ENCODE measurements at places on chromosomes 13 and 19.

DNA sequence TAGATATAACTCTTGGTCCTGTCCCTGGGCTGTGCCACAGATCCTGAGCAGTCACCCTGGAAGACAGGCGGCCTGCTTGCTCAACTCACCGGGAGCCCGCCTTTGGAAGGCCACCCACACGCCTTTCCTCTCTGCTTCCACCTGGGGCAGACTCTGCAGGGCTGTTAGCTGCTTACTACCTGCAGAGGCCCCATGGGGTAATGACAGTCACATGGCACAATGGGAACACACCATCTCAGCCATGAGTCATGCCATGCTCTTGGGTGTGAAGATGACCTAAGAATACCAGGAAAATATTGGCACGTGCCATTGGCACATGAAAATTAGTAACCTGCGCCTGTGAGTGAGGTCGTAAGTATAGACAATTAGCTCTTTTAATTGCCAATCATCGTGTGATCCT is 108.6 kb downstream of the COL4A2 start:
- DNase-seq, result no peak

DNA sequence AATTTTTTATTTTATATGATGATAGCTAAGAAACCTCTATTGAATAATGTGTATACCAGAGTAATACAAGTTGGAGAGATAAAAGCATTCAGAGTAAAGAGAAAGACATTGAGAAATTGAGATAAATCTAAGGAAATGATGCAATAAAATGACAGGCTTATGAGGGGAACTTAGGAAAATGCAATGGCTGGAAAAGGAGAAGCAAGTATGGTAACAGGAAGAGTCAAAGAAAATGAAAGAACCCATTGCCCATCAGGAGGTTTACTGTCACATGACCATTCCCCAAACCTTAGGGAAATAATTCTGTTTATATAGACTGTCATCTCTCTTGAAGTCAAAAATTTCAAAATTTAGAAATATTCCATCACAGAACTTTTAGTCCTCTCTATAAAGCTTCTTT is 808.0 kb upstream of the PRR20A start:
- no peak for DNase-seq

DNA sequence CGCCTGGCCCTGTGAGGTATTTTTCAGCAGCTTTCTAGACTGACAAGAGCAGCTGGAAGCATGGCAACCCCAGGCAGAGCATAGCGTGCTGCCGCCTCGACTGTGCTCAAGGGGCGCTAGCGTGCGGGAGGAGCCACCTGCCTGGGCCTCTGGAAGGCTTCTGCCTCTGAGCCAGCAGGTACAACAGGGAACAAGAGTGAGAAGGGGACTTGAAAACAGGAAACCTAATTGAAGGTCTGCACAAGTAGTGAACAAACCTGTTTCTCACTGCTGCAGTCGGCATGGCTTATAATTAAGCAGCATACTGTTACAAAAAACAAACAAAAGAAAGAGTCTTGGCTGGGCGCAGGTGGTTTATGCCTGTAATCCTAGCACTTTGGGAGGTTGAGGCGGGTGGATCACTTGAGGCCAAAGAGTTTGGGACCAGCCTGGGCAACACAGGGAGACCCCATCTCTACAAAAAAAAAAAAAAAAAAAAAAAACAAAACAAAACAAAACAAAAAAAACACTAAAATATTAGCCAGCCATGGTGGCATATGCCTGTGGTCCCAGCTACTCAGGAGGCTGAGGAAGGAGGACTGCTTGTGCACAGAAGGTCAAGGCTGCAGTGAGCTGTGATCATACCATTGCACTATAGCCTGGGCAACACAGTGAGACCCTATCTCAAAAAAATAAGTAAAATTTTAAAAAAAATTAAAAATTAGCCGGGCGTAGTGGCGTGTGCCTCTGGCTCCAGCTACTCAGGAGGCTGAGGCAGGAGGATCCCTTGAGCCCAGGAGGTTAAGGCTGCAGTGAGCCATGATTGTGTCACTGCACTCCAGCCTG is 12.6 kb upstream of the GARRE1 start:
- no peak for DNase-seq

DNA sequence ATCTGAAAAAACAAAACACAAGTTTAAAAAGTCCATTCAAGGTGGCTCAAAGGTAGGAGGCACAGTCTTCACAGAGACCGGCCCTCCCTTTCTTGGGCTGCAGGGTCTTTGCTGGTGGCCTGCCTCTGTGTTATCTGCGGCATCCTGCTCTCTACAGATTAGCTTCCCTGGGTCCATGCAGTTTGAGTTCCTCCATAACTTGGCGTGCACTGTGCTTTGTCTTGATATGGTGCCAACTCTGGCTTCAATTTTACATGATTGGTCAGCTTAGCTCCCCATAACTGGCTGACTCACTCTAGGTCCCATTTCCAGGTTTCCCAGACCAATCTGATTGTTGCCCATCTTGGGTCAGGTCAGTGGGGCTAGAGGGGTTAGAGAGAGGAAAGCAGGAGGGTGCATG is 41.8 kb downstream of the TPT1 start:
- no peak for DNase-seq

GRCh38 chr13:28864544-28864943 is 44.4 kb downstream of the MTUS2 start:
- DNase-seq, result no peak

DNA sequence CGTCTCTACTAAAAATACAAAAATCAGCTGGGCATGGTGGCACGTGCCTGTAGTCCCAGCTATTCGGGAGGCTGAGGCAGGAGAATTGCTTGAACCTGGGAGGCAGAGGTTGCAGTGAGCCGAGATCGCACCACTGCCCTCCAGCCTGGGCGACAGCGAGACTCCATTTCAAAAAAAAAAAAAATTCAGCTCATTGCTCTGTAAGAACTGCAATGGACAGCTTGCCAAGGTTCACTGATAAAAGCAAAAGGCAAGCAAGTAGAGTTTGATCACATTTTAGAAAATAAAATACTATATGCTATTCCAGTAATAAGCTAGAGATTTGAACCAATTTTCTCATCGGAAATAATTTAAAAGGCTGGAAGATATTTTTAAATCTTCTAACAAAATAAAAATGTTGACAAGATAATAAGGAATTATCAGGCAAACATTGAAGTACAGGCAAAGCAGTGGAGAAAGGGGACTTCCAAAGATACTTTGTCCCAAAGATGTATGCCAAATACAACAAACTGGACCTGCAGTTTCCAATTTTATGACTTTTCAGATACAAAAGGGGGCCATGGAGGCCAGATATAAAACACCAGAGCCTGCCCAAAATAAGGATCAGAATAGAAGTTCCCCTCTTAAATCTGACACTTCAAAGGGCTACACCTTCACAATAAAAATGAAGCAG is 29.6 kb downstream of the SLC6A16 start:
- no peak for DNase-seq

DNA sequence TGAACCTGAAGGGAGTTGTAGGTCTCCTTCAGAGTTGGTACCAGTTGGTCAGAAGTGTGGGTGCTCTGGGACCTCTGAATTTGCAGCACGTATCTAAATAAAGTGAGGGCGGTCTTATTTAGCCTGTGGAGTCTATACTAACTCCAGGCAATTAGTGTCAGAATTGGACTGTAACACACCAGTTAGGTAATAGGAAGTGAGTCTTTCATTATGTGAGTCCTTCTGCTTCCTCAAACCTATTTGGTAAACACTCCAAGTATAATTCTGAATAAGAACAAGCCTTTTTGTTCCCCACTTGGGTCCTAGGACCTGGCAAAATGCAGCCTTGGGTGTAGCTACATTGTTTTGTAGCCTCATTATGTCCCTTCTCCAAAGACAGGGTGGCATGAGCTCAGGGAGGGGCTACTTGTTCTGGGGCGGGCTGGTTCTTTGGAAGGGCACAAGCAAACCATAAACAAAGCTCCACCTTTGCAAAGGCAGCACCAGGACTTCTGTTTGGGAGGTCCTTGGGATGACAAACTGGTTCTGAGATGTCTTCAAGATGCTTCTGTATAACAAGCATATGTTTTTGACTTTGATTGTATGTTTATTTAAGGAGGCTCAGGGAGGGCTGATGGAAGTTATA is 418.0 kb downstream of the ZNF536 start:
- DNase-seq, result no peak

GRCh38 chr13:97342136-97342535 is 91.8 kb upstream of the RAP2A start:
- DNase-seq, result no peak

GRCh38 chr13:39928261-39928660 is 272.8 kb downstream of the COG6 start:
- no peak for DNase-seq

GRCh38 chr13:77555246-77555645 is 19.7 kb downstream of the SCEL start:
- DNase-seq, result no peak

- no peak for DNase-seq
Measured at GRCh38 chr13:100818711-100819110, 144.1 kb upstream of the TMTC4 start.

GRCh38 chr13:45295536-45295935 is 45.4 kb downstream of the TPT1 start:
- DNase-seq, result no peak

DNA sequence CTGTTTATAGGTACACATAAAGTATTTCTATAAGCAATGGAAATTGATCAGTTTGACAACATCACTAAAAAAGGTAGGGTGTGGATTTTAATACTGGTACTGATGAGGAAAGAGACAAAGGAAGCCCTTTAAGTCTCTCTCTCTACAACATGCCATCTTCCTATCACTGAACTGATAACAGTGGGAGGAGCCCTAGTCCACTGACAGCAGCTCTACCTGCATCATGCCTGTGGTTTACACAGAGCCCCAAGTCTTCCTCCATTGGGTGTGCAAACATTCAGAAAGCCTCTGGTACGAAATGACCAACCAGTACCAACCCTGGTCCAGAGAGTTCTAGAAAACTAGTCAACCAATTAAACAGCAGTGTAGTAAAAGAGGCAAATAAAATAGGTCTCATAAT is 53.4 kb downstream of the KLF12 start:
- no peak for DNase-seq

DNA sequence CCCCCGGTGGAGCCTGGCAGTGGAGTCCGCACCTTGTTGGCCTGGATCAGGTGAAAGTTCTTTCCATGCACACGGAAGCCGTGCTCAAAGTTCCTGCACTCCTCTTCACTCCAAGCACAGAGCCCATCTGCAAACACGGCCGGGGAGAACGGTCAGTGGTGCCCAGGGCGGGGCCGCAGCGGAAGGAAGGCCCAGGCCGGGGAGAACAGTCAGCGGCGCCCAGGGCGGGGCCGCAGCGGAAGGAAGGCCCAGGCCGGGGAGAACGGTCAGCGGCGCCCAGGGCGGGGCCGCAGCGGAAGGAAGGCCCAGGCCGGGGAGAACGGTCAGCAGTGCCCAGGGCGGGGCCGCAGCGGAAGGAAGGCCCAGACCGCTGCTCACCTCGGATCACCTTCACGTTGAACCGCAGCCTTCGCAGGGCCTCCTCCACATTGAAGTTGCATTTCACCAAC is 20.6 kb upstream of the PLPP2 start:
- DNase-seq, result no peak

- no peak for DNase-seq
Measured at GRCh38 chr19:31315652-31316051, 33.6 kb downstream of the TSHZ3 start.

GRCh38 chr19:43820098-43820883 is 6.8 kb upstream of the ZNF283 start:
- no peak for DNase-seq

- DNase-seq, result no peak
Measured at GRCh38 chr13:107347641-107348369, 779.9 kb upstream of the ARGLU1 start.

DNA sequence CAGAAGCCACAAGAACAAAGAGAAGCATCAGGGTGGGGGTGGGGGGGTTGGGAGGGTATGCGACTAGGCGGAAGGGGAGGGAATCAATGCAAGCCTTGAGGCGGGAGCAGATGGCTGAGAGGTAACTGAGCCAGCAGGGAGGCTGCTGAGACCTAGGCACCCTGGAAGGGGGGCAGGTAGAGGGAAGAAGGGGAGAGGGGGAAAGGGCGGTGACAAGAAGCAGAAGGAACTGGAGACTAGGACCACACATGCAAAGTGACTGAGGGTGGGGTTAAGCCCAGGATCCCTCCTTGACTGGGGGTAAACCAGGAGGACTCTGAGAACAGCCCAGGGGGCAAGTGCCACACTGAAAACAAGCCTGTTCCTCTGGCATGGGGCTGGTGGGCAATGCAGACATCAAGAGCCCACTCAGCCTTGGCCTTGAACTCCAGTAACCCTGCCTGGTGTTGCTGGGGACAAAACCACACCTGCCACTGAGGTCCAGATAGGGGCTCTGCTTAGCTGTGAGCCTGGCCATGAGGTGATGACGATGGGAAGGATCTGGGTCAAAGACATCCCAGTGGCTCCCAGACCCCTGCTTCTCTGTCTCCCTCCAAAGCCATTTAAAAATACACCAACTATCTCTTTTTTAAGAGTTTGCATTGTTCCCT is 20.3 kb downstream of the OPA3 start:
- no peak for DNase-seq

- DNase-seq, result no peak
Measured at GRCh38 chr13:107590556-107590955, 624.8 kb downstream of the LIG4 start.

- no peak for DNase-seq
Measured at GRCh38 chr19:4388337-4389063, 11.8 kb downstream of the SH3GL1 start.

DNA sequence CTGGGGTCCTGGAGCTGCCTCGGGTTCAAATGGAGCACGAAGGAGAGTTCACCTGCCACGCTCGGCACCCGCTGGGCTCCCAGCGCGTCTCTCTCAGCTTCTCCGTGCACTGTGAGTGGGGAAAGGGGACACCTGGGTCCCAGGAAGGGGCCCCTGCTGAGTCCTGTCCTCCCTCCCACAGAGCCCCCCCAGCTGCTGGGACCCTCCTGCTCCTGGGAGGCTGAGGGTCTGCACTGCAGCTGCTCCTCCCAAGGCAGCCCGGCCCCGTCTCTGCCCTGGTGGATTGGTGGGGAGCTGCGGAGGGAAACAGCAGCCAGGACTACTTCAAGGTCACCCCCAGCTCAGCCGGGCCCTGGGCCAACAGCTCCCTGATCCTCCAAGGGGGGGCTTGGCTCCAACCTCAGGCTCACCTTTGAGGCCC is 11.0 kb upstream of the SIGLEC11 start:
- DNase-seq, result no peak

DNA sequence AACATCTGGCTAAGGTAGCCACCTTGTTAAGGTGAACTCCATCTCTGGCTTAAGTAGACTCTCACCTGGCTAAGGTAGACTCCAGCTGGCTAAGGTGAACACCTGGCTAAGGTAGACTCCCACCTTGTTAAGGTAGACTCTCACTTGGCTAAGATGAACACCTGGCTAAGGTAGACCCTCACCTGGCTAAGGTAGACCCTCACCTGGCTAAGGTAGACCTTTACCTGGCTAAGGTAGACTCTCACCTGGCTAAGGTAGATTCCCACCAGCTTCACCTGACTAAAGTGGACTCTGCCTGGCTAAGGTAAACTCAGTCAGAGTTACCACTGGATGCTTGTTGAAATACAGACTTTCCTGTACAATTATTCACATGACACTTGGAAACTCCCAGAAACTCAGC is 23.6 kb downstream of the PIN1 start:
- DNase-seq, result no peak

DNA sequence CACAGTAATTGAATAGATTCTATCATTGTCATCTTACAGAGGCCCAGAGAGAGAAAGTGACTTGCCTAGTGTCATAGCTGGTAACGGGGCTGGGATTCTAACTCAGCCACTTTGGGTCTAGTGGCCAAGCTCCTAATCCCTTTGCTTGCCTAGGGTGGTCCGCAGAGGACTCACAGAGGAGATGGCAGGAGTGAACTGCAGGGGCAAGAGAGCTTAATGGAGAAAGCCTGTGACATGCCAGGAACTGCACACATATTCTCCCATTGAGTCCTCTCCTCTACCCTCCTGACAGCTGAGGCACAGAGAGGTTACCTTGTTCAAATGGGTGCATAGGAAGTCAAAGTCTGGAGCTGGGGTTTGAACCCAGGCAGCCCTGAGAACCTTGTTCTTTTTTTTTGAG is 2.7 kb downstream of the LSR start:
- no peak for DNase-seq

All from activated T-helper 1 cell treated with Interleukin-2 at 50 U/mL for 16 hours (primary cell).